ENCODE measurements at places on chromosomes 6 and 20. TPM values are rescaled to one million over a fixed set of nuclear protein-coding genes. Genes with fewer than 3 reads are reported as not detected.

DNA sequence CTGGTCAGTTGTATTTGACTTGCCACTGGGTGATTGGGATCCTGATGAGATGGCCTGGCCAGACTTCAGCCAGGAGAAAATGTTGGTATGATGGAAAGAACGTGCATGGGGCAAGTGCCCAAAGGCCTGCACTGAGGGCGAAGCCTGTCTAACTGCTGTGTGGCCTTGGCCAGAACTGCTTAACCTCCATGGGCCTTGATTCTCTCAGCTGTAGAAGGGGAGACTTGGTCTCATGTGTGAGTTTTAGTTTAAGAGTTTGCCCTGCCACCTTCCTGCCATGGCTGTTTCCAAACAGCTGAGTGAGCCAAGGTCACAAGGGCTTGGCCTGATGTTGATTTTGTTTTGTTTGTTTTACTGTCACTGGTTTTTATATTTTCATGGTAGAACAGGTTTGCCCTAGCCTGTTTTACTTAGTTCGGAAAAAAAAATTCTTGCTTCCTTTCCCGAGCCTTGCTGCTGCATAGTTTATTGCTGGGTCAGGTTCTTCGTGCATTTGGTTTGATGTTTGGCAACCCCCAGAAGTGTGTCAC lies 35.3 kb downstream of the DSTN start:
- DNase-seq = no peak

The SLC4A11 gene
- total RNA-seq = 3.1 TPM

DNA sequence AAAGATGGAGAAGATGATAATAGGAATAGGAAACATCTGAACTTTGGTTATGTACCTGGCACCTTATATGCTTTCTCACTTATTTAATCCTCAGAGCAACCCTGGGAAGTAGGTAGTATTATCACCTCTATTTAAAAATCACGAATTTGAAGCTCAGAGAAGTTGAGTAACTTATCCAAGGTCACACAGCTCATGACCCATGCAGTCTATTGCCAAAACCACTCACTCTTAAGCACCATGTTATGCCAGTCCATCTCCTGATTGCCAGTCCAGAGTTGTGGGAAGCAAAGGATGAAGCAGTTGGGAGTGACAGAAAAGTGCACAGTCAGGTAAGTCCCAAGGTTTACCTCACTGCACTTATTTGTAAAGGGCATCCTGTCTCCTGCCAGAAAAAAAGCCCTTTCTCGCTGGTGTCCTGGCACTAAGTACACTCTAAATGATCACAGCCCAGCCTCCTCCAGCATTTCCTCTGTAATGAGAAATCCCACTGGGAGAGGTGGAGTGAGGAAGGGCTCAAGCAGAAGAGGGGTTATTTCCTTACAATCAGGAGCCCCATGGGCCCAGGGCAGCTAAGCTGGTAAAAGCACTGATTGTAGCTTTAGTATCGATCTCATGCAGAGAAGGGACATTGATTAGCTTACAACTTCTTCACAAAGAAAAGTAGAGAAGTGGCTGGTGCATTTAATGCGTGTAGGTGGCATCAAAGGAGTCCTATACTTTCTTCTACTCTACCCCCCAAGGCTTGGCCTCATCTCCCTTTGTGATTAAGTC lies 21.3 kb upstream of the SCGN start:
- no peak for DNase-seq

DNA sequence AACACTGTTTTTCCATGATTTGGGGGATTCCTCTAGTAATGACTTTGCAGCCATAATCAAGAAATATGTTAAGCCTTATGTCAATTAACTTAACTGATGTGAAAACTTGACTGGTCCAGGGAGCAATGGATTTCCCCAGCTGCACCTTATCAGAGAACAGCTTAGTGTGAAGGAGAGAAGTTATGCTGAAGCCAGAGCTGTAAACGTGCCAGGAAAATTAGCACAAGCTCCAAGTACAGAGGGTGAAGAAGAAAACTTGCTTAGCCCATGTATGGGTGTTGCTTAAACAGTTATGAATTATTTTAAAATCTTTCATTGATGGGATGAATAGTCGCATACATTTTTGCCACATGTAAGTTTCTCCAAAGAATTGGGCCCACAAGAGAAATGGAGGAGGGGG lies 214.9 kb upstream of the RNF217 start:
- DNase-seq = no peak

The TCP11 gene
- 0.31 TPM for total RNA-seq

GRCh38 chr20:13581451-13581850 lies 57.3 kb downstream of the TASP1 start:
- DNase-seq = no peak

GRCh38 chr20:47561603-47562583 lies 60.2 kb downstream of the NCOA3 start:
- DNase-seq = no peak

DNA sequence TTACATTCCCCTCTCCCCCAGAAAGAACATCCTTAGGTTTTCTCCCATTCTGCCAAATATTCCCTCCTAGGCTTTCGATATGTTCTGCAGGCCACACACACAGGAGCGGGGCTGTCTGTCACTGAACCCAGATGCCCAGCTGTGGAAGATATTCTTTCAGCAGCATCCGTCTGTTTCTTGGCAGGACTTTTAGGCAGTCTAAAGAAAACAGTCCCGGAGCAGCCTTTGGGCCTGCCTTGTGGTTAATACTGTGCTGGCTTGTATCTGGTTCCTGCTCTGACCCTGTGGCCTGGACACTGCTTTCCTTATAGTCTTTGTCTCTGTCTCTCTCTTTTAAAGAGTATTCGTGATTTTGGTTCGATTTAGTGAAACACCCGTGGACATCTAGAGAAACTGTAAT lies 94.6 kb upstream of the SUPT3H start:
- no peak for DNase-seq

DNA sequence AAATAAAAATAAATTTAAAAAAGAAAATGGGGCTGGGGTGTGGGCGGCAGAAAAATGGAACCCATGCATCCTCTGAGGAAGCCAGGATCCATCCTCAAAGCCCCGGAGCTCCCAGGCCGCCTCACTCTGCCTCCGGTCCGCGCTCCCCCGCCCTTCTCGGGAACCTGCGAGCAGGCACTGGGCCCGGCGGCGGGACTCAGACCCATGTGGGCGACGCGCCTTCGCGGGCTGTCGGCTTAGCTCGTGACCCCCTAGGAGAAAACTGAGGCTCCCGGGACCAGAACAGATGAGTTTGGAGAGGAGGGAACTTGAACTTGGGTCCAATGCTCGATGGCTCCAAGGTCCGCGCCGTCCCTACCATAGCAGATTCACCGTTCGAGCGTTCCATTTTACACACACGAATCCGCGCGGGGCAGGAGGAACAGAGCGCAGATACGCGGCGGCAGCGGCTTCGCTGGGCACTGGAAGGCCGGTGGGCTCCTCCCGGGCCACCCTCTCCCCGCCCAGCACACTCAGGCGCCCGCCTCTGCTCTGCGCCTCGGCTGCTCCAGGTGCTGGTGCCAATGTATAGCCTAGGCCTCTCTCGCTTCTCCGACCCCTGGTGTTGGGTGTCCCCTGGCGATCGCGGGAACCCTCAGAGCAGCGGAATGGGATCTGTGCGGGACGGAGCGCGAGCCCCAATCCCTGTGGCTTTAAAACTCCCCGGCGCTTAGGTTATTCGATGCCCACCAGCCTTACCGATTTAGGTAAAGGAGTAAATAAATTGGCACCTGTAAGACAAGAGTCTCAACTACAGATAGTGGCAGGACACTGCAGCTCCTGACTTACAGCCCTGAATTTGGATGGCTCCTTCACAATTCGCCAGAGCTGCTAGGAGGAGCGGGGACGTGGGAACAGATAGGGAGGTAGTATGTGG lies 39.2 kb downstream of the DPPA5 start:
- DNase-seq = peak; percentile 33

GRCh38 chr20:48012401-48012974 lies 227.2 kb upstream of the SULF2 start:
- DNase-seq = no peak

GRCh38 chr6:100678027-100678426 lies 203.1 kb downstream of the ASCC3 start:
- DNase-seq = no peak

GRCh38 chr20:10696650-10697049 lies 22.9 kb upstream of the JAG1 start:
- DNase-seq = peak; percentile 55

- DNase-seq = no peak
Measured at GRCh38 chr20:11714886-11715285, 202.8 kb upstream of the BTBD3 start.

The SALL4 gene
- total RNA-seq = 127 TPM

GRCh38 chr6:93248631-93249030 lies 170.7 kb downstream of the EPHA7 start:
- no peak for DNase-seq

DNA sequence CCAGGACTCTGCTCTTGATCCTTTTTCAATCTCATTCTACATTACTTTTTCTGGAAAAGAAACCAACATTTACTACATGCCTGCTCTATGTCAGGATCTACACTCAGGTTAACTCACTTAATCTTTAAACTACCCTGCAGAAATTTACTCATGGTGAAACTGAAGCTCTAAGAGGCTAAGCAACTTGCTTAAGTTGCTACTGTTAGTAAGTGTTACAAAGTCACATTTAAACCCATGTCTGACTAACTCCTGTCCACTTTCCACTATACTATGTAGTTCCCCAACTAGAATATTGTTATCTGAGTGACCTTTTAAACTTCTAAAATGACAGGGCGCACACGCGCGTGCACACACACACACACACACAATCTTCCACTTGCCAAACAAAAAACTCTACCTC lies 5.0 kb downstream of the CEP162 start:
- no peak for DNase-seq

The ABHD16B gene
- not detected for total RNA-seq

DNA sequence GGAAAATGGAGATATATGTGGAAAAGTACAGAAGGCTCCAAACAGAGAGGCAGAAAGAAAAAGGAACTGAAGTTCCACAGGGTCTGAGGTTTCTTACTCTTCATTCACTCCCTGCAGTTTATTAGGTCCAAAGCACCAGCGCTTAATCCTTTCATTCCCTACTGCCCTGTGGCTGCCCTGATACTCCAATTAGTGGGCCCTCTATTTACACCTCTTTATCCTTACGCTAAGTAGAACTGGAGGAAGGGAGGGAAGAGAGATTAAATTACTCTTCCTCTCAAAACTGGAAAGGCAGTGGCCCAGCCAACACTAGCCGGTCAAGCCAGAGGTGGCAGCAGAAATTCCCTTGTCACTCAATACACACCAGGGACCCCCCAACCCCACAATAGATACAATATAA lies 20.4 kb downstream of the TRERF1 start:
- no peak for DNase-seq

The HAO1 gene
- total RNA-seq = not detected

DNA sequence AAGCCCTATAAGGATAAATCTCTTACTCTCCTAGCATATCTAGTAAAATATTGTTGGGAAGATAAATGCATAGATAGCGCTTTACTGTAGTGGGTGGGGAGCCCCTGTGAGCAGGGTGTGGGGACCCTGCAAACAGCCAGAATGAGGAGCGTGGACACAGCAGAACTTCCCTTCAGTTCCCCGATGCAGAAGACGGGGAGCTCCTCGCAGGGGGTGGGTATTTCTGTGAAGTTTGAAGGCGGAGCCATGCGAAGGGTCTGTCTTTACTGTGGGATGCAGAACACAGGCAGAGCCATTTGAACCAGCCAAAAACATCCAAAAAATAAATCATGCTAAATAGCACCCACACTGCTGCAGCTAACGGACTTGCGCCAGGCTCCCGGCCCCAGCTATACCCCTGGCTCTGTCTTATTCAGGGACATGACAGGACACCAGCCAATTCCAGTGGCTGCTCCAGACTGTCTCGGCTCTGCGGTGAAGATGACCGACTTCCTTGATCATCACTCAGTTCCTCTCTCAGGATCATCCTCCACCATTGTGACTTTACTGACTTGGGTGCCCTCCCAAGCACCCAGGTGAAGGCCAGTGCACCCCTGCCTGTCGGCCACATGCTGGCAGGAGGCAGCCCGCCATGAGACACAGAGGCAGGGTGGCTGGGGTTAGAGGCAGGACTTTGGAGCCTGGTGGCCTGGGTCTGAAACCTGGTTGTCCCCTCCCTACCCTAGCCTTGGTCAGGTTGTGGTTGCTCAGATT lies 134.5 kb downstream of the SMOC2 start:
- DNase-seq = no peak

- DNase-seq = no peak
Measured at GRCh38 chr6:45434381-45434700, 56.6 kb upstream of the SUPT3H start.
